ENCODE measurements at places on chromosomes 16 and 17. TPM values are rescaled to one million over a fixed set of nuclear protein-coding genes. Genes with fewer than 3 reads are reported as not detected.

DNA sequence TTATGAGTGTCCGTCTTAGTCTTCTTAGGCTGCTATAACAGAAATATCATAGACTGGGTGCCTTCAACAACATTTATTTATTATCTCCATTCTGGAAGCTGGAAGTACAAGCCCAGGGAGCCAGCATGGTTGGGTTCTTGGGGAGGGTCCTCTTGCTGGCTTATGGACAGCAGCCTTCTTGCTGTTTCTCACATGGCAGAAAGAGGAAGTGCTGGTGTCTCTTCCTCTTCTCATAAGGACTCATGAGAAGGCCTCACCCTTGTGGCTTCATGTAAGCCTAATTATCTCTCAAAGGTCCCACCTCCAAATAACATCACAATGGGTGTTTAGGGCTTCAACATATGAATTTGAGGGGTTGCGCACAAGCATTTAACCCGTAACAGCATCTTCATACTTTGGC, 207.0 kb upstream of the COX10 start:
- DNase-seq: no peak

GRCh38 chr16:56889206-56889605, 24.2 kb downstream of the SLC12A3 start:
- no peak for DNase-seq

DNA sequence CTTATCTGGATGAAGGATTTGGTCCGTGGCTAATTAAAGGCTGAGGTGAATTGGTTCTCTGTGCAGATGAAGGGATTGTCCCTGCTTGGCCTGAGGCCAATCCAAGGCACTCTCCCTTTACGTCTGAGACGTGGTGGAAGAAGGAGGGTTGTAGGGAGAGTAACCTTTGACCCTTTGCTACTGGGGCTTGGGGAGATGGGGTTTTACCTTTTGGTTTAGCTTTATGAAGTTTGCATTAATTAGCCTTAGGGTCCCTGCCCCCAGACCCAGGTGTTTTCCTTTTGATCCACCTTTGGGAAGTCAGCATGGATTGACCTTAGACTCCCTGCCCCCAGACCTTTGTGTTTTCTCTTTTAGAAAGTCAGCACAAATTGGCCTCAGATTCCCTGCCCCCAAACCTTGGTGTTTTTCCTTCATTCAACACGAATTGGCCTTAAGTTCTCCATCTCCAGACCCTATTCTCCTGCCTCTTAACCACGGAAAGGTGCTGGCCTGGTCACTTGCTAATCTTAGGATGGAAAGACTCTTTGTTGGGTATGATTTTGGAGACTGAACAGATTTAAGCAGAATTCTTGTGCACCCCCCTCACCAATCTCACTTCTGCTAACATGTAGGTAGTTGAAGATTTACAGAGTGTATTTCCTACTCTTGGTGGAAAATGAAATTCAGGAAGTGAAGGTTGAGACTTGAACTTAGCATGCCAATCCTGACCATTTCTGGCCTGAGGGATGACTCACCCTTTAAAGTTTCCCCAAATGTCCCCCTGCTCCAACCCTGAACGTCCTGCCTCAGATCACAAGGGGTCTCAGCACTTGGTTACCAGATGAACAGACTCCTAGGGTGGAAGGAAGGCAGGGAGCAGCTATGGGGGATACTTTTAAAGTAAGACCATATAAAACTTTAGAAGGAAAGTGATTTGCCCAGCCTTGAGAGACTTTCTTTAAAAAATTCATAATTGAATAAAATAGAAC, 23.1 kb upstream of the MMD start:
- no peak for DNase-seq

GRCh38 chr17:53629188-53629587, 193.5 kb upstream of the KIF2B start:
- DNase-seq: no peak

CIBAR2 gene
- polyA plus RNA-seq: not detected

DNA sequence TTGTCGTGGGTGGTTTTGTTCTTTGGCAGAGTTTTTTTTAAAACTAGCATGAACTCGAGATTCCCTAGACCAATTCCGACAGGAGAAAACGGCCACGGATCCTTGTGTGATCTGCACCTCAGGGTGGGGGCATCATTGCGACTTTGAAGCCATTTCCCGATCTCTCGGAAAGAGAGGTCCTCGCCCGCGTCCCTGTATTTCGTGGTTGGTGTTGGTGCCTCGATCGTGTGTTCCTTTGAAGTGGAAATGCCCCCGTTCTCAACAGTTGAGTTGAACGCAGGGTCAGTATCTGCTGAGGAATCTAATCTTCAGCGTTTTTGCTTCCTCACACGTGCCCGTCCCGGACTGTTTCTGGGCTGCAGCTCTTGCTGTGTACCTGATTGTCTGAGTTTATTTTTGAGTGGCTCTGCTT, 1.1 kb downstream of the CRAMP1 start:
- DNase-seq: no peak

DNA sequence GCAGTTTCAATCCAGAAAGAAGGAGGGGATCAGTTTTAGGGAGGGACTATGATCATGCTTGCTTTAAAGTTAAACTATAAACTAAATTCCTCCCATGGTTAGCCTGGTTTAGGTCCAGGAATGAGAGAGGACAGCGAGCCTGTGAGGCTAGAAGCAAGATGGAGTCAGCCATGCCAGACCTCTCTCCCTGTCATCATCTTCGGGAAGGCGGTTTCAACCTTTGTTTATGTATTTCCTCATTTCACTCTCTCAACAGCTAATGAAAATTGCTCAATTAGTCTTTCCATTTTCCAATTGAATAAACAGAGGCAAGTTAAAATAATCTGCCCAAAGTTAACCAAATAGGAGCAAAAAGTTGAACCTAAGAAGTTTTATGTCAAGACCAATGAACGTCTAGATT, 201.5 kb downstream of the KCNJ2 start:
- DNase-seq: no peak

DNA sequence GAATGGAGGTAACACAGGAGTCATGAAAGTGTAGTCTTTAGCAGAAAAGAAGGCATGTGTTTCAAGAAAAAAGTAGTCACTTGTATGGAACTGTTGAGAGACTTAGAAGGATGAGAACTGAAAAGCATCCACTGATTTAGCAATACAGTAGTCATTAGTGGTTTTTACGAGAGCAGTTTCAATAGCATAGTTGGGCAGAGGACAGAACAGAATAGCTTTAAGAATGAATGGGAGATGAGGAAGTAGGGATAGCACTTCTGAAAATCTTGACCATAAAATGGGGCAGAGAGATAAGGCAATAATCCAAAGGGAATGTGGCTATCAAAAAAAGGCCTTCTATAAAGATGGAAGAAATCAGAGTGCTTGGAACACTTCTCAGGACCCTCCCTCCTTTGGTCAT, 64.8 kb upstream of the C17orf78 start:
- no peak for DNase-seq

DNA sequence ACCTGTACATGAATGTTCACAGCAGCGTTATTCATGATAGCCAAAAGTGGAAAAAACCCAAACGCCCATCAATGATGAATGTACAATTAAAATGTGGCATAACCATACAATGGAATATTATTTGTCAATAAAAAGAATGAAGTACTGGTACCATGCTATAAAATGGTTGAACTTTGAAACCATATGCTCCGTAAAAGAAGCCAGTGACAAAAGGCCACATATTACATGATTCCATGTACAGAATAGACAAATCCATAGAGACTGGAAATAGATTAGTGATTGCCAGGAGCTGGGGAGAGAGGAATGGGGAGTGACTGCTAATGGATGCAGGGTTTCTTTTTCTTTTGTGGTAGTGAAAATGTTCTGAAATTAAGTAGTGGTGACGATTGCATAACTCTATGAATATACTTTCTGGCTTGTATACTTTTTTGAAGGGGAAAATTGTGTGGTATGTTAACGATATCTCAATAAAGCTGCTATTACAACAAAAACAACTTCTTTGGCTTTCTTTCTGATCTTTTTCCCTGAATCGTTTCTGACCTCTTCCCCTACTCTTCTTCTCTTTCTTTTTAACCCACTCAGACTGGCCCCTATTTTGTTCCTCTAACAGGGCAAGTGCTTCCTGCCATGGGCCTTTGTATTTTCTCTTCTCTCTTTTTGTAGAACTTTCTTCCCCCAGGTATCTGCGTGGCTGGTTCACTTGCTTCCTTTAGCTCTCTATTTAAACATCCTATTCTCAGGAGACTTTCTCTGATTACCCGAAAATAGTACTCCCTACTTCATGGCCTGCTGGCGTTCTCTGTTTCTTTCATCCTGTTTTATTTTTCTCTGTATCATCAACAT, 67.9 kb downstream of the FTO start:
- no peak for DNase-seq
